Activated CD8-positive, alpha-beta memory T cell treated with anti-CD3 and anti-CD28 coated beads for 48 hours (primary cell): ENCODE measurements at places on chromosomes 12 and 14.

DNA sequence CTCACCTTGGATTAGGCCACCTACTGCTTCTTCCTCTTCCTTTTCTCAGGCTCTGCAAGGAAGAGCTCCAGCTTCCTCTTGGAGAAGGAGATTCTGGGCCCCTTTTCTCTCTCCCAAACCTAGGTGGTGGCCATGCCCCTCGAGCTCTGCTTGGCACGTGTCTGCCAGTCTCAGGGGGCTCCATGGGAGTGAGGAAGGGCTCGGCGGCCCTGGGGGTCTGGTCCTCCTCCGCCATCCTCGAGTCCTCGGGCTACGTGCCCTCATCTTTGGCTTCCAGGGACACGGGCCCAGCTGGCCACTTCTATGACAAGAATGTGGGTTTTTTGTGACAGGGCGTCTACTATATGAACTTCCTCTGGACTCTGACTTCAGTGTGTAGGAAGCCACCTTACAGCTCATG lies 34.3 kb downstream of the HSP90AA1 start:
- DNase-seq = no peak

DNA sequence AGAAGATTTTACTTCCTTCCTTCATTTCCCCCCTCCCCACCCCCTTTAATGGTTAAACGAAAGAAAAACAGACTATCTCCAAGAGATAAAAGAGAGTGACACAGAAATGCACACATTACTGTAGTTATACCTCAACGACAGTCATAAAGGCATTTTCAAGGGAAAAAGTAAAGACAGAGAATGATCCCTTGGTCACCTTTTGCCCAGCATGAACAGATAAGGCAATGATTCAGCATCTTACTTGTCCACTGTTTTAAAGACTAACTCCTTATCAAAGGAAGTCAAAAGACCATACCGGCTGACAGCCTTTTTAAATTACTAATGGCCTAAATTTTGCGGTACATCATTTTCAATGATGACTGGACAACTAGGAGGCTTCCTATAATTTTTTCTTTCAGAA lies 326.6 kb downstream of the PAWR start:
- no peak for DNase-seq

DNA sequence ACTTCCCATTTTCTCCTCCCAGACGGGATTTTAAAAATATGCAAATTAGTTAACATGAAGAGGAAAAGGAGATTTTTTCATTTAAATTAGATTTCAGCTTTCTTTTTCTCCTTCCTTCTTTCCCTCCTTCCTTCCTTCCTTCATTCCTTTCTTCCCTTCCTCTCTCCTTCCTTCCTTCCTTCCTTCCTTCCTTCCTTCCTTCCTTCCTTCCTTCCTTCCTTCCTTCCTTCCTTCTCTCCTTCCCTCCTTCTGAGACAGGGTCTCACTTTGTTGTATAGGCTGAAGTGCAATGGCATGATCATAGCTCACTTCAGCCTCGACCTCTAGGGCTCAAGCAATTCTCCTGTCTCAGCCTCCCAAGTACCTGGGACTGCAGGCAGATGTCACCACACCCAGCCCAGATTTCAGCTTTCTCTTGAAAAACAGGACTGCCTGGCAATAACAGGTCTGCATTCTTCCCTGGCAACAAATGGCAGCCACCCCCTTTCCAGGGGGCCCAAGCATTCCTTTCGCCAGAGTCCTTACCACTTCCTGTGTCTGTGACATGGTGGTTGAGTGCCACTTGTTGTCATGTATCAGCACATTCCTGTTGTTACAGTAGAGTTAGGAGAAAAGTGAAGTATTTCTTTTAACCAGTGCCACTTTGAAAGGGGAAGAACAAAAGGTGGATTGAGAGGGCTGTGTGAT lies 119.1 kb downstream of the PTPN11 start:
- DNase-seq = no peak

DNA sequence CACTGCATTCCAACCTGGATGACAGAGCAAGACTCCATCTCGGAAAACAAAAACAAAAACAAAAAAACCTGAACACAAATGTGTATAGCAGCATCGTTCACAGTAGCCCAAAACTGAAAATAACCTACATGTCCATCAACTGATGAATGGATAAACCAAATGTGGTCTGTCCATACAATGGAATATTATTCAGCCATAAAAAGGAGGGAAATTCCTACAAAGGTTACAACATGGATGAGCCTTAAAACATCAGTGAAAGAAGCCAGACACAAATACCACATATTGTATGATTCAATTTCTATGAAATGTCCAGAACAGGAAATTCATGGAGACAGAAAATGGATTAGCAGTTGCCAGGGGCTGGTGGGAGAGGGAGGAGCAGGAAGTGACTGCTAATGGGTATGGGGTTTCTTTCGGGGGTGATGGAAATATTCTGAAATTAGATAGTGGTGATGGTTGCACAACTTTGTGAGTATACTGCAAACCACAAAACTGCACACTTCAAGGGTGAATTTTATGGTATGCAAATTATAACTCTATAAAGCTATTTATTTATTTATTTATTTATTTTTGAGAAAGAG lies 4.0 kb downstream of the MYL2 start:
- DNase-seq = no peak

- no peak for DNase-seq
These were observed 35.1 kb downstream of the WASHC3 start for GRCh38 chr12:102026728-102027127.

DNA sequence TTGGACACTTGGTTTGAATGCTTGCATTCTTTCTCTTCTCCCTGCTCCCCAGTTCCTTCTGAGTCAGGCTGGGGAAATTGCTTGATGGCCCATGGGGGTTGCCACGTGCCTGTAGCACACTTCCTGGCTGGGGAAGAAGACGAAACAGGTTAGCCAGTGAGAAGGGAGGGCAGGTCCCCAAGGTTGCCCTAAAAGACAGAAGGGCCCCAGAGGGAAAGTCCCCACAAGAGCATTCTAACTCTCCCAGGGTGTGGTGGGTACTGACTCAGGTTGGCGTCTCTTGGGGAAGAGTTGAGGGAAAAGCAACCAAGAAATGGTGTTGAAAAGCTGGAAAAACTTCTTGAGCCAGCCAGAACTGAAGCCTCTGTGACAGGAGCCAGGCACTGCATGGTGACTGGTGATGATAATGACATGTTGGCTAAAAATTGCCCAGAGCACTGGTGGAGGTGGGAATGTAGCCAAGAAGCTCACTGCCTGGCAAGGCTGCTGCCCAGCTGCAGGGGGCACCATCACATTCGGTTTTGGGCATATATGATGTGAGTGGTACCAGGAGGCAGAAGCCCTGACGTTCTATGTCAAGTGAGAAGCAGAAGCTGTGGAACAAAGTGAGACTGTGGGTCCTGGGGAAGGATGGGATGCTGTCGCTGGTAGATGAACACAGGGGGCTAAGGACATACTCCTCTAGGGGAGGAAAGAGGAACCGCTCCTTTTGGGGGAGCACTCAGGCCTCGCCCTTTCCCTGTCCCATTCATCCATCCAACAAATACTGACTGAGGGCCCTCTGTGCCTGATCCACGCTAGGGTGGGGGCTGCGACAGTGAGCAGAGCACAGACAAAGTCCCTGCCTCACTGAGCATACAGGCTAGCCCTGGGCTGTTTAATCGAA lies 8.1 kb upstream of the RABGGTA start:
- no peak for DNase-seq
